ENCODE measurements at places on chromosomes 5 and 9.

DNA sequence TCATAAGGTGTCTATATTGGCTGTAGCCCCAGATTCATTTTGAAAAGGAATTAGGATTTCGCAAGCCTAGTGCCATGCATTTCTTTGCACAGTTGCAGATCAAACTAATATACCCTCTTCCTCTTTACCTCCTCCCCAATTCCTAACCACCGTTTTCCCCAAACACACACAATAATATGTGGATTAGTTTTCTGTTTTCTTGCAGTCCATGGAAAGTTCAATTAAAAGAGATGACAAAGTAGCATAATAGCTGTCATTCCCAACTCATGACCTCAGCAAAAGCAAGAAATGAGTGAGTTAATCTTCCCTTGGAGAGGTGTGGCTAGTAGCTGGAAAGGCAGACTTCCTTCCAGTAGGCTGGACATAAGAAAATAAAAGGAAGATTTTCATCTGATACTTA, 349.1 kb downstream of the TMEM232 start:
- DNase-seq = no peak

- DNase-seq = no peak
Measured at GRCh38 chr5:108276187-108277050, 105.5 kb downstream of the FBXL17 start.

DNA sequence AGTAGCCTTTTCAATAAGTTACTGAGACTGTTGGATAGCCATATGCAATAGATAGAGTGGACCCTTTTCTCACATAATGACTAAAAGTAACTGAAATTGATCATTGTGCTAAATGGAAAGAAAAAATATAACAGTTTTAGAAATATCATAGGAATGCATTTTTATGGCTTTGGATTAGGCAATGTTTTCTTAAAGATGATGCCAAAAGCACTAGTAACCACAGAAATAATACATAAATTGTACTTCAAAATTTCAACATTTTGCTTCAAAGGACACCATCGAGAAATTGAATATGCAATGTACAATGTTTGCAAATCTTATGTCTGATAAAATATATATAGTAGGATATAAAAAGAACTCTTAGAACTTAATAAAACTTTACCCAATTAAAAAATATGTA, 1267.5 kb upstream of the CDH9 start:
- DNase-seq = no peak

DNA sequence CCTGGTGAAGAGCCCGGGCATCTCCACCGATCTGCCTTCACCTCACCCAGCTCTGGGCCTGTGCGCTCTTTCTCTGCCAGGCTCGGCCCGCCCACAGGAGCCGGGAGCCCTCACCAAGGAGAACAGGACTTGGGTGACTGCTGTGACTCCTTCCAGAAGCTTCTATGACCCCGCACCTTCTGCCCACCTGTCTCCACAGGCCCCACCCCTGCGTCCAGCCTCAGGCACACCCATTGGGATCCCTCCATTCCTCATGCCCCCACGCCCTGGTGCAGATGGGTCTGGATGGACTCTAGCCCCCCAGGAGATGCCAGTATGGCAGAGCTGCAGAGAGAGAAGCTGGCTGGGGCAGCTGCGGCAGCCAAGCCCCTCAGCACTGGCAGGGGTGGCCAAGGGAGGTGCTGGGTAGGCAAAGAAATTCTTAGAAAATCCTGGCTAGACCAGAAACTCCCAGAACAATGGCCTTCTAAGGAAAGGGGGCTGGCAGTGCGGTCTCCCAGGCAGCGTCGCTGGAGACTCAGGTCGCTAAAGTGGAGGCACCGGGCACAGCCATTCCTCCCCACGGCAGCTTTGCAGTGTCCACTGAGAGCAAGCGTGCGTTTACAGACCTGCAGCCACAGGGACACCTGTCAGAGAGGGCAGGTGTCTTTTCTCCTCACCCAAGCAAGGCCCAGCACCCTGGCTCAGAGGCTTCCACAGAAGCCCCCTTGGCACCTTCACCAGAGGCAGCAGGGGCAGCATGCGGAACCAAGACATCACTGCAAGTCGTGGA, 17.3 kb downstream of the LPCAT1 start:
- no peak for DNase-seq

- no peak for DNase-seq
Measured at GRCh38 chr9:136977223-136977622, at the start of gene PTGDS. TSS of gene PTGDS (plus strand) at chr9:136977504. CDS start at chr9:136977579, 75 bp downstream.

DNA sequence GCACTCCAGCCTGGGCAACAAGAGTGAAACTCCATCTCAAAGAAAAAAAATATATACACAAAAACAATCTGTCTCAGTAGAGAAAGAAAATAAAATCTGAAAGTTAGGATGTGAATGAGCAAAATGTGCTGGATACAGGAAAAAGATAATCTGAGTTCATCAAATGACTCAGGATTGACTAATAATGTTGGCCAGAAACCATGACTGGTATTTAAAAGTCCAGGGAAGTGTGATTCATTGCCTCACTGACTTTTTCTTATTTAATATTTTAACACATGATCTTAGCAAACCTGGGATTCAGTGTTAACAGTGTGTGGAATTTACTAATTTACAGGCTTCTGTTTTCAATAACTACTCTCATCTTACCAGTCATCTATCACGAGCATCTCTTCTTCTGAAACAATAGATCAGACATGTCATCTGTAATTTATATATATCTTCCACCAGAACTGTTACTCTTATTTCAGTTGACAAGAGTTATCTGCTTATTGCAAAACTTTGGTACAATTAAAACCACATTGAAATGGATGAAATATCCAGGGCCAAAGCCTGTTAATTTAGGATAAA, 256.7 kb downstream of the CDH12 start:
- DNase-seq = no peak

DNA sequence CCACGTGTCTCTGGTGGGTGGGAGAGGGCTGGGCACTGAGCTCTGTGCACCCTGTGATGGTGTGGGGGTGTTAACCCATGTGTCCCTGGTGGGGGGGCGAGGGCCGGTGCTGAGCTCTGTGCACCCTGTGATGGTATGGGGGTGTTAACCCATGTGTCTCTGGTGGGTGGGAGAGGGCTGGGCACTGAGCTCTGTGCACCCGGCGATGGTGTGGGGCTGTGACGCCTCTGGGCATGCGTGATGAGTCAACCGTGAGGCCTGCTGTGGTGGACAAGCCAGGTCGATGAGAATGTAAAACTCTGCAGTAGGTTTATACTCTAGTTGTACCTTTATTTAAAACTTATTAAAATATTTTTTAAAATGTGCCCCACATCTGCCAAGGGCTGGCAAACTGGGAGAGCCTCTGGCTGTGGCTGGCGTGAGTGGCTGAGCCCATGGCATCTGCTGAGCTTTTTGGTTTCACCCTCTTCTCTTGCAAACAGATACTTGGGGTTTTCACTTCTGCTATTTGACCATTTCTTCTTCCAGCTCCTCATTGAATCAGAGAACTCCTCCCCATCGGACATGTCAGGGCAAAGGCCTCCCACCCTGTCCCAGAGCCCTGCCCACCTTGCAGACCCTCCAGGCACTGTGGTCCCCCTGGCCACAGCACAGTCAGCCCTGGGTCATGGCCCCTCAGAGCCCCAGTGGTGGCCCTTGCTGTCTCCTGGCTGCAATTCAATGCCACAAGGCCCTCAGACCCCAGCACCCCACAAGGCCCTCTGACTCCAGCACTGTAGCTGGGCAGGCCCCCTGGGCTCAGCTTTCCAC, 18.5 kb upstream of the EXOC3 start:
- DNase-seq = no peak

DNA sequence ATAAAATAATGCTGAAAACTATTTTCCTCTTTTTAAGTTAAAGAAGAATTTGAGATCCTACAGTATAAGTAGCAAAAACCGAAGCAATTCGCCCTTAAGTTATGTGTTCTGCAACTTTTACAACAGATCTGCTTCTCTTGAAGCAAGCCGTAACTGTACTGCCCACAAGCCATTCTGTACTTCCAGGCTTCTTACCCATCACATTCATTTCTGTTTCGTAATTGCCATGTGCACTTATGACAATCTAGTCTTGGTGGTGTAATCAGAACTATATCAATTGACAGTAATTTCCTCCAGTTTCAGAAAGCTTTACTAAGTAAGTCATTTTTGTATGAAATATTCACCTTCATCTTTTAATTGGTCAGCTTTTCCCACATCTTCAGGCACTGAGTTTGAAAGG, 13.8 kb downstream of the SGTB start:
- no peak for DNase-seq

DNA sequence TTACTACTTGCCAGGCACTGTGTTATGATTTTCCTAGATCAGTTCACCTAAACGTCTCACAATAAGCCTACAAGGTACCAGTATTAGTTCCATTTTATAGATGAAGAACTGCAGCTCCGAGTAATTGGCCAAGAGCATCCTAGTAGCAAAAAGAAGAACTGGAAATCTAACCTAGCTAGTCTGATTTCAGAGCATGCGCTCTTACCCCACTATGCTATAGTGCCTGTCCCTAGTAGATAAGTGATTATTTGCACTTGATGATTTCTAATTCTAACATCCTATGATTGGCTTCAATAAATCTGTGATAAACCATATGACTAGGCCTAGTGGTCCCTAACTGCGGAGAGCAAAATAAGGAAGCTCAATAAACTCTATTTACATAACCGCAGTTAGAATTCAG, 7.1 kb upstream of the PLAC8L1 start:
- no peak for DNase-seq

GRCh38 chr5:34026089-34026761, 16.8 kb downstream of the C1QTNF3 start:
- DNase-seq = no peak

DNA sequence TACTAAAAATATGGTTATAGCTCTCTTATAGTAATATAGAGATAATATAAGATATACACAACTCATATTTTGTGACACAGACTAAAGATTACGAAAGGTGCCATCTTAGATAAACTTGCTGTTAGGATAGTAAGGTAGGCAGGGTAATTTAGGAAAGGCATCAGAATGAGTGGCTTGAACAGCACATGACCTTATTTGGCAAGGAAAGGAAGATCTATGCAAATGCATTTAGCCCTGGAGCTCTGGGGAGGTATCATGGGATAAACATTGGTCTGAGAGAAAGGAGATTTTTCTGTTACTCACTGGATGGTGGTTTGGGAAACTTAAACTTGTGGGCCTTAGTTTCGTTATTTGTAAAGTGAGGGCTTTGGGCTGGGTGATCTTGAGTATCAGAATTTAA, 65.8 kb downstream of the KCTD16 start:
- no peak for DNase-seq

- DNase-seq = no peak
Measured at GRCh38 chr9:28539434-28540070, 966.3 kb upstream of the C9orf72 start.

- DNase-seq = no peak
Measured at GRCh38 chr9:72982146-72982799, 29.4 kb upstream of the ALDH1A1 start.

- DNase-seq = no peak
Measured at GRCh38 chr5:118196229-118196628, 792.1 kb downstream of the DTWD2 start.

DNA sequence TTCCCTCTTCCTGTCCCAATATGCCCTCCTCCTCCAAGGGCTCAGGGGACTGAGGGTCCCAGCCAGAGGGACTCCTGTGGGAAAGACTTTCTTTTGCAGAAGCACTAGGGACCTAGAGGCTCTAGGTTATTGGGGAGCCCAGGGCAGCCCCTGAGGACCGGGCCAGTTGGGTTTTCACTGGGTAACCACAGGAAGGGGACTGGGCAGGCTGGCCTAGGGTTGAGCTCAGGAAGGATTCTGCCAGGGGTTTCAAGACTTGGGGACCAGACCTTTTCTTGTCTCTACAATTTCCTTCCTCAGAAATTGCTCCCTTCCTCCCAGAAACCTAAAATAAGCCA, 24.4 kb upstream of the HMCN2 start:
- DNase-seq = no peak

DNA sequence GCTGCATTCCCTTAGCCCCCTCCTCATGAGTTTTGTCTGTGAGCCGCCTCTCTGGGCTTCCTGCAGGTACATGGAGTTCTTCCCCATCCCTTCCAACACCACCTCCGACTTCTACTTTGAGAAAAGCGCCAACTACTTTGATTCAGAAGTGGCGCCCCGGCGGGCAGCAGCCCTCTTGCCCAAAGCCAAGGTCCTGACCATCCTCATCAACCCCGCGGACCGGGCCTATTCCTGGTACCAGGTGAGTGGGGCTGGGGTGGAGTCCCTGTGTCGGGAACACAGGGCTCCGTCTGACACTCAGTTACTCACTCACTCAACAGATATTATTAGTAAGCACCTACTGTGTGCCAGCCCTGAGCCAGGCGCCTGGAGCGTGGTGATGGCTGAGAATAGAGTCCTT, 37.3 kb downstream of the NDST1 start:
- no peak for DNase-seq

DNA sequence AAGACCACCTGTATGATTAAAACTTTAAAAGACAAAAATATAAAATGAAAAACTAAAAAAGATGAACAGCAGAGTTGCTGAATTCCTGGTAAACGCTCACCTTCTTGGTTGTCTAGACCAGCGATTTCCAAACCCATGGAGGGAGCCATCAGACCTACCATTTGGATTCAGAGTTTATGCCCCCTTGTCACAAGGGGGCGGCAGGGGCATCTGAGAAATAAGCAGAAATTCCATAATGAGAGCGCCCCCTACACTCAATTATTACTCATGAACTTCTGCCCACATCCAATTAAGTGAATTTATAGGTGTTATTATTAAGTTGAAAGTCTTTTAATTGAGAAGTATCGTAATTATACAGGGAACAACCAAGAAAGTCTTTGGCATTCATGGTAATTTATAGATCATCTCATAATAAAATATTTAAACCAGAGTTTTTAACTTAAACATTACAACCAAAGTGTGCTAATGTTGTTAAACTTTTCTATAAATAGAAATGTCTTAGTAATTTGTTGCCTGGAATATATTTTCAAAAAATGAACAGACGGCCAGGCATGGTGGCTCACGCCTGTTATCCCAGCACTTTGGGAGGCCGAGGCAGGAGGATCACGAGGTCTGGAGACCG, 35.2 kb upstream of the SPATA31C2 start:
- no peak for DNase-seq

DNA sequence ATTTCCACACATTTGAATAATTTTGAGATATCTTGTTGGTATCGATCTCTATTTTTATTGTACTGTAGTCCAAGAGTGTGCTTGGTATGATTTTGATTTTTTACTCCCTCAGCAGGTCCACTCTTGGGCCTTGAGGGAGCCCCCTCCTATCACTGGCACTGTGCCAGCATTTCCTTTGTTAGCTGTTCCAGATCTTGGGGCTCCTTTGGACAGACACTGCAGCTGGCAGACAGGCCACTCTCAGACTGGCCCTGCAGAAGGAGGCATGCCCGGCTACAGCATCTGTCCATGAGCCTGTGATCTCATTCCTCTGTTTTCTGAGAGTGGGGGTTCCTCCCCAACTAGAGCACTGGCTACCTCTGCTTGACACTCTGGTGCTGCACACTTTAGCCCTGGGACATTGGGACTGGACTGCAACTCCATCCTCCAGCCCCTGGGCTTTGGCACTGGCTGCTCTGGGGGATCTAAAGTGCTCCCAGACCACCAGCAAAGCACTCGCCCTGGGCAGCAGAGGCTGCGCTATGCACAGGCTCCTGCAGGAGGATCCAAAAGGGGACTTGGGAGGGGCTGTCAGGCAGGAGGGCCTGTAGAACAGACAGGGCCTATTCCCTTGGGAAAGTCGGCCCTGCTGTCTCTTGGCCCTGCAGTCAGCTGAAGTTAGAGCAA, 271.3 kb upstream of the DMAC1 start:
- no peak for DNase-seq

Data from activated naive CD4-positive, alpha-beta T cell treated with anti-CD3 and anti-CD28 coated beads, Interleukin-2, amount 50 U/mL, for 72 hours (primary cell).